ENCODE measurements at places on chromosomes 3 and 15.

DNA sequence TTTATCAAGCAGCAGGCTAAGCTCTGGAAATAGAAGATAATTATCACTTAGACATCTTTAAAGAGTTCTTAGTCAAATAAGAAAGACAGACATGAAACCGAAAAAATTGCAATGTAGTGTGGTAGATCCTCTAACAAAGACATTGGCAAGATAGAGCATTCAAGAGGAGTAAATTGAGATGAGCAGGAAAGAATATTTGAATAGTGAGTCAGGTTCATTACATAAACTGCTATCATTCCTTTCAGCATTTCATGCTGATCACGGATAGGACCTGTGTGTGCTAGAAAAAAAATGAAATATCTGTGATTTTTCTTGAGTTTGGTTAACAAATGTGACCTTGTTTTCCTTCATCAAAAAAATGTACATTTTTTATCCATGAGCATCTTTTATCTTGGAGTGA is 460.9 kb downstream of the OTOL1 start:
- no peak for DNase-seq

- DNase-seq = no peak
Observed at GRCh38 chr15:59299929-59300617, 72.6 kb downstream of the MYO1E start.

GRCh38 chr15:42608110-42608531 is 32.7 kb downstream of the STARD9 start:
- no peak for DNase-seq

DNA sequence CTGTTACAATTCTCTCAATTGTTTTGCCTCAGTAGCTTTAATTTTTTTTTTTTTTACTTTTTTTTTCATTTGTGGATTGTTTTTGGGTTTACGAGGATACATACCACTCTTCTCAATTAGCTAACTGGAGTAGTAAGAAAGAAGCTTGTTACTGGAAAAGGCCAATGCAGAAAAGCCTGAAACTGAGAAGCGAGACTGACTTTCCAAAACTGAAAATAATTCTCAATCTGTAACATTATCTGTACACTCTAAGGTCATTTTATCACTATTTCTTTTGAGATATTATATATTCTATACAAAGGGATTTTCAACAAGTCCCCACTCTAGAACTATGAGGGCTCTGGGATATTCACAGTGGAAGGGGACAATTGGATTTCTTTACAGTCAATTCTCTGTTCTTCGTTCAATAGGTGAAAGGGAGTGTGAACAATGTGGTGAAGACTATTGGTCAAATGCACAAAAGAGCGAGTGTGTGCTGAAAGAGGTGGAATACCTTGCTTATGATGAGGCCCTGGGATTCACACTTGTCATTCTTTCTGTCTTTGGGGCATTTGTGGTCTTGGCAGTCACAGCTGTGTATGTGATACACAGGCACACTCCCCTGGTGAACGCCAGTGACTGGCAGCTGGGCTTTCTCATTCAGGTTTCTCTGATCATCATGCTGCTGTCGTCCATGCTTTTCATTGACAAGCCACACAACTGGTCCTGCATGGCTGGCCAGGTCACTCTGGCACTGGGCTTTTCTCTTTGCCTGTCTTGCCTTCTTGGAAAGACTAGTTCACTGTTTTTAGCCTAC is 83.9 kb upstream of the KCNAB1 start:
- no peak for DNase-seq

- no peak for DNase-seq
Observed at GRCh38 chr3:89223188-89223587, 115.8 kb downstream of the EPHA3 start.

DNA sequence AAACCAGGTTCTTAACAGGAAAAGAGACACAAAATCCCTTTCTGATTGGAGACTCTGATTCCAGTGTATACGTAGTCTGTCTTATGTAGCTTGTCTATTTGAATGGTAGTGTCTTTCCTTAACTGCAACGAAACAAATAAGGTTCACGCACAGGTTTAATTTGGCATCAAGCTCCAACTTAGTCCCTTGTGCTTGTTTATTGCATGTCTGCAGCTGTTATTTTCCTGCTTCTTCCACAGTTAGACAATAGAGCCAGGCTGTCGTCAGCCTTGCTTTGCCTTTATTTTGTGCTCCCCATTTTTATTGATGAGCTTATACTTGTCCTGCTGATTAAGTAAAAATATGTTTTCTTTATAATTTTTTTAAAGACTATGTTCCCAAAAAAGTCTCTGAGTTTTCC is 152.7 kb upstream of the CDIN1 start:
- no peak for DNase-seq

DNA sequence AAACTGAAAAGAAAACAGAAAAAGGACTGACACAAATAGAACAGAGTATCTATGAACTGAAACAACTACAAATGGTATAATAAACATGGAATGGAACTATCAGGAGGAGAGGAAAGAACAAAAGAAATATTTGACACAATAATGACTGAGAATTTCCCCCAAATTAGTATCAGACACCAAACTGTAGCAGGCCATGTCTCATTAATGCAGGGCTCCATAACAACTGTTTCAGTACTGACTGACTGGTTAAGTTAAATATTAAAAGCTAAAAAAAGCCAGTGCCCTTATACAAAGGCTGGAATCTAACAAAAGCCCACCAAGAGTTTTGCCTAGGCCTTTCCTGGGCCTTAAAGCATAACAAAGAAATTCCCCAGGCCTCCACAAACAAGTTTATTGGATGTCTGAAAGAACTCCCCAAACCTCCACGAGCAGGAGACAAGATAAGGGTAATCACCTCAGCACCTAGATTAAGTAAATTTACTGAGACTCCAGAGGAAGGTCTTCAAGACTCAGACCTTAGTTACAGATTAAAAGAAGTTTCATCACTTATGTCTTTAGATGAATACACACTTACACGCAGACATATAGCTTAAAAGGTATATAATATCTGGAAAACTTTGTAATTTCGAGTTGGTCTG is 45.7 kb downstream of the KPNA1 start:
- no peak for DNase-seq

- DNase-seq = no peak
Observed at GRCh38 chr3:37997791-37998370, 7.3 kb downstream of the VILL start.

- DNase-seq = no peak
Observed at GRCh38 chr15:90915216-90915807, 12.2 kb downstream of the MAN2A2 start.

- no peak for DNase-seq
Observed at GRCh38 chr3:80391573-80391972, 623.8 kb upstream of the ROBO1 start.

DNA sequence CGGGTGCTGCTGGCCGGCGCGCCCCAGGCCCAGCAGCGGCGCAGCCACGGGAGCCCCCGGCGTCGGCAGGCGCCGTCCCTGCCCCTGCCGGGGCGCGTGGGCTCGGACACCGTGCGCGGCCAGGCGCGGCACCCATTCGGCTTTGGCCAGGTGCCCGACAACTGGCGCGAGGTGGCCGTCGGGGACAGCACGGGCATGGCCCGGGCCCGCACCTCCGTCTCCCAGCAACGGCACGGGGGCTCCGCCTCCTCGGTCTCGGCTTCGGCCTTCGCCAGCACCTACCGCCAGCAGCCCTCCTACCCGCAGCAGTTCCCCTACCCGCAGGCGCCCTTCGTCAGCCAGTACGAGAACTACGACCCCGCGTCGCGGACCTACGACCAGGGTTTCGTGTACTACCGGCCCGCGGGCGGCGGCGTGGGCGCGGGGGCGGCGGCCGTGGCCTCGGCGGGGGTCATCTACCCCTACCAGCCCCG is 777 bp downstream of the LOXL1 start:
- DNase-seq = no peak

Measured in D721Med (cell line).